Stimulated activated CD8-positive, alpha-beta memory T cell treated with anti-CD3 and anti-CD28 coated beads, Interleukin-4, amount 100 ng/mL, for 1 hour (primary cell): ENCODE measurements at places on chromosomes 2 and 18.

- DNase-seq: no peak
These were observed 27.4 kb downstream of the SMYD1 start for GRCh38 chr2:88095022-88095421.

DNA sequence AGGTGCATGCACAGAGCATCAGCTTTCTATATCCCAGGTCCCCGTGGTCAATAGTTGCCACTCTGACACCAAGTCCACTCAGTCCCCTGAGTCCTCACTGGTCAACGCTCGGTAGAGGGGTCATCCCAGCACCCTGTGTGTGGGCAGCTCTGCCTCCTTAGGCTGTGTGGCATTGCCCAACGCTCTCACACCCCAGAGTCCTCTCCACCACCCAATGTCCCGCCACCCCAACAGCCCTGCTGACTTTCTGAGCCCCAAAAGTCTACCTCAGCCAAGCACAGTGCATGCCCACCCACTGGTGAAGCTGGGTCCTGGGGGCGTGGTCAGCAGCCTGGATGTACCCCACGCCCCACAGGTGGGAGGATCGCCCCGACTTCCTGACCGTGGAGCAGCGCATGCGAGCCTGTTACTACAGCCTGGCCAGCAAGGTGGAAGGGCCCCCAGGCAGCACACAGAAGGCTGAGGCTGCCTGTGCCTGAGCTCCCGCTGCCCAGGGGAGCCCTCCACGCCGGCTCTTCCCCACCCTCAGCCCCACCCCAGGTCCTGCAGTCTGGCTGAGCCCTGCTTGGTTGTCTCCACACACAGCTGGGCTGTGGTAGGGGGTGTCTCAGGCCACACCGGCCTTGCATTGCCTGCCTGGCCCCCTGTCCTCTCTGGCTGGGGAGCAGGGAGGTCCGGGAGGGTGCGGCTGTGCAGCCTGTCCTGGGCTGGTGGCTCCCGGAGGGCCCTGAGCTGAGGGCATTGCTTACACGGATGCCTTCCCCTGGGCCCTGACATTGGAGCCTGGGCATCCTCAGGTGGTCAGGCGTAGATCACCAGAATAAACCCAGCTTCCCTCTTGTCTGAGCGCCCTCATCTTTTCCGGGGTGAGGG lies 25.9 kb downstream of the ZAP70 start:
- DNase-seq: no peak

GRCh38 chr2:104936527-104936926 lies 82.6 kb downstream of the POU3F3 start:
- DNase-seq: no peak

DNA sequence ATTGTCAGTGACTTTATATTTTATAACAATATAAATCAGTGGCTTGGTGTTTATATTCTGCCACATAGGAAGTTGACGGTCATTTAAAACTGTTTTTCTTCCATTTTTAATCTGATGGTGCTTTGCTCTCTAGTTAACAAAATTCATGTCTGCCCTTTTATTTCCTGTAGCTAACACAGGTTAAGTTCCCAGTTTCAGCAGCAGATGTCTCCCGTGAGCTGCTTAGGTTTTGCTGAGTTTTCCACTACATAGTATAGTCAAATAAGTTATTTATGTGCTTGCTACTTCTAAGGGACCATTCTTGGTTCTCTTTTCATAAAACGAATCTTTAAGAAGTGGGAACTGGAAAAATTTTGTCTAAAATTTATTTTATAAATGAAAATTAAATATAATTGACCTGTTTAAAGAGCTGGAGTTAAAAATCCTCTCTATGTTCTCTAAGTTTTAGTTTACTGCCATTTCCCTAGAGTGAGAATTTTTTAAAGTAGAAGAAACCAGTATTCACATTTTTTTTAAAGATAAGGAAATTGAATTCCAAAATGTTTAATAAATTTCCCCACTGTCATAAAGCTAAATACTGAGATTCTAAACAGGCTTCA lies 20.6 kb downstream of the HTR2B start:
- peak; percentile 35 for DNase-seq

DNA sequence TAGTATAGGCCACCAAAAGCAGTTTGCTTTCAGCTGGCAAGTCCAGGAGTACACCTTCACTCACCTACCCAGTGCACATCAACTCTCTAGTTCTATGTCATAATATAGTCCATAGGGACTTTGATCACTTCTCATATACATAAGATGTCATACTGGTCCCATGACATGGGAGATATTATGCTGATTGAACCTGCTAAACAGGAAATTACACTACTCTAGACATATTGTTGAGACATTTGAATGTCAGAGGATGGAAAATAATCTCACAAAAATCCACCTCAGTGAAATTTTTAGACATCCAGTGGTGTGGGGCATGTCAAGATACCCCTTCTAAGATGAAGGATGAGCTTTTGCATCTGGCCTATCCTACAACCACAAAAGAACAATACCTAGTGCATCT lies 322.5 kb downstream of the EN1 start:
- no peak for DNase-seq

GRCh38 chr18:23871410-23871809 lies 143.1 kb upstream of the TTC39C start:
- peak; percentile 54 for DNase-seq

DNA sequence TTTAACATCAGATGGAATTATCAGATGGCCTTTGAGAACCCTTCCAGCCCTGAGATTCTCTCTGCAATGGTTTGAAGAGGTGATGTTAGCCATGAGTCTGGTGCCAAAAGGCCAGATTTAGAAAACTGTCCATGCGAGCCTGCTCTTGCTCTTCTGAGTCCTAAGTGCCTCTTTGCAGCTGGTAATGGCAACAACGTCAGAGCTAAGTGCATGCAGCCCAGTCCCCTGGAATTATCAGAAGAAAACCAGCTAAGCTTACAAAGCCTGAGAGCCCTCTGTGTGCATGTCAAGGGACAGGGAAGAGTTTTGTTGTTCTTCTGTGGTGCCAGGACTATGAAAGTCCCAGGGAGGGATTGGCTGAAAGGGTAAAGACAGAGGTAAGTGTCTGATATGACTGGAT lies 89.8 kb downstream of the LOXHD1 start:
- no peak for DNase-seq

GRCh38 chr2:168469281-168469988 lies 13.4 kb downstream of the CERS6 start:
- DNase-seq: no peak

DNA sequence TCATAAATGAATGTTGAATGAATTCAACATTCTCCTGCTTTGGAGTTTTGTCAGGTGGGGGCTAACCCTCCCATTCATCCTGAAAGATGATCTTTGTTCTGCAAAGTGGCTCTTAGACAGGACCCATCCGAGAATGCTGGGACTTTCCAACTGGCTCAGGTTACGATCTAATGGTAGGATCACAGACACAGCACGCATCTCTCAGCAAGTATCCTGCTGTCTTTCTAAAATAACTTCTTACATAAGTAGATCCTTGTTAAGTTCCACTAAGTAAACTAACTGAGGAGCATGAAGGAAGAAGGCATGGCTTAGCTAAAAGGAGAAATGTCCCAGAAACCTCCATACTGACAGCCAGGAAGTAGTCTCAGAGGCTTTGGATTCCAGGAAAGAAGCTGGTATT lies 23.7 kb downstream of the CYP27A1 start:
- DNase-seq: no peak

- no peak for DNase-seq
These were observed 1357.9 kb upstream of the CELF4 start for GRCh38 chr18:38923540-38923939.

- no peak for DNase-seq
These were observed 99.8 kb downstream of the TACR1 start for GRCh38 chr2:75099521-75099922.

DNA sequence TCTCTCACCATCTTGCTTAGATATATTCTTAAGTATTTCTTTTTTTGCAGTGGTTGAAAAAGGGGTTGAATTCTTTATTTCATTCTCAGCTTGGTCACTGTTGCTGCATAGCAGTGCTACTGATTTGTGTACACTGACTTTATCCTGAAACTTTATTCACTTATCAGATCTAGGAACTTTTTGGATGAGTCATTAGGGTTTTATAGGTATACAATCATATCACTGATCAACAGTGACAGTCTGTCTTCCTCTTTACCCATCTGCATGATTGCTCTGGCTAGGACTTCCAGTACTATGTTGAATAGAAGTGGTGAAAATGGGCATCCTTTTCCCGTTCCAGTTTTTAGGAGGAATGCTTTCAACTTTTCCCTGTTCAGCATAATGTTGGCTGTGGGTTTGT lies 6.5 kb downstream of the STARD6 start:
- DNase-seq: no peak

DNA sequence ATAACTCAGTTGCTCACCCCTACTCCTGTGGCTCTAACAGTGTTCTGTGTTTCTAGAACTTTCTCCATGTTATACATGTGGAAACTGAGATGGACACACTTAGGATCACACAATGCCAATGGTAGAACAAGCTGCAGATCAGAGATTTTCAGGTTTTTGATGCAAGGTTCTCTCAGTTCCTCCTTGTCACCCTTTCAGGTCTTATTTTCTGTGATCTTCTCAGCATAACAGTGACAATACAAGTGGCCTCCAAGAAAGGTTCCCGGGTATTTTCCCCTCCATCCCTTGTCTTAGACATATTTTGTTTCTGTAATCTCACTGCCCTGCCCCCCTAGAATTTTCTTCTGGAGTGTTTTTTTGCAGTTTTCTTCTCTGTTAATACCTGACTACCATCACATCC lies 6.2 kb upstream of the MGAT5 start:
- no peak for DNase-seq

DNA sequence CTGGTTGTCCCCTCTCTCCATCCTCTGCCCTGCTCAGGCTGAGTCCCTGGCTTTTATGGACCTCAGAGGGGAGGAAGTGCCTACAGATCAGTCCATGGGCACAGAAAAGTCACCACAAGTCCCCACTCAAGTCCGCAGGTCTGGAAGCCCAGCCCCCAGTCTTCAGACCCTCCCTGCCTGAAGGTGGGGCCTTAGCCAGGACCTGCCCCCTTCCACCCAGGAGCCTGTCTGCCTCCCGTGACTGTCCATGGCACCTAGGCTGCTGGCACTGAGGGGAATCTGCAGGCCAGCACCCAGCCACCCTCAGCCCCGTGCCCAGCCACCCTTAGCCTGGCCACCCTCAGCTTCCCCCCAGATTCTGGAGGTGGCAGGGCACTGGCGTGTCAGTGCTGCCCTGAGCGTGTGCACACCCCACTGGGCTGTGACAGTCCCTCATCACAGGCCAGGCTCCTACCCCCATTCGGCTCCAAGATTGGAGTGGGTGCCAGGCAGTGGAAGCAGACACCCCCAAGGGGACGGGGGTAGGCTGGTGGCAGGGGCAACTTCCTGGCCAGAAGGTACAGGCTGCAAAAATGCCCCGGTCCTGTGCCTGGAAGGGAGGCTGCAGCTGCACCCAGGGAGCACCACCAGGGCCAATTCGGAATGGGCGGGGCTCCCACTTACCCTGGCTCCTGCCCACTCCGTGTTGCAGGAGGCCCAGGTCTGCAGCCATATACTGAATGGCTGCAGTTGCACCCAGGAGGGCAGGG lies 154.7 kb upstream of the RMP24 start:
- no peak for DNase-seq

DNA sequence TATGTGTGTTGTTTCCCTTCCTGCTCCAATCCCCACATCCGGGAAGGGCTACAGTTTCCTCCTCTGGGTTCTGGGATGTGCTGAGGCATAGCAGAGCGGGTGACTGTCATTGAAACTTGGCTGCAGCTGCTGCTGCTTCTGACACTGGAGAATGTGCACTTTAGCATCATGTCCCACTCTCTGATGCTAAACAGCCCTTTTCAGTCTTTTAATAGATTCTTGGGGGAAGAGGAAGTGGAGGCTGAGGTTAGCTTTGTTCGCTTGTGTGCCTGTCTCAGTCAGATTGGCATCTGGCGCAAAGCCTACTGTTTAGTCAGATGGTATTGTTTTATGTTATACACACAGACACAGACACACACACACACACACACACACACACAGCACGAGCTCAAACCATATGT lies 136.5 kb upstream of the RND3 start:
- no peak for DNase-seq

DNA sequence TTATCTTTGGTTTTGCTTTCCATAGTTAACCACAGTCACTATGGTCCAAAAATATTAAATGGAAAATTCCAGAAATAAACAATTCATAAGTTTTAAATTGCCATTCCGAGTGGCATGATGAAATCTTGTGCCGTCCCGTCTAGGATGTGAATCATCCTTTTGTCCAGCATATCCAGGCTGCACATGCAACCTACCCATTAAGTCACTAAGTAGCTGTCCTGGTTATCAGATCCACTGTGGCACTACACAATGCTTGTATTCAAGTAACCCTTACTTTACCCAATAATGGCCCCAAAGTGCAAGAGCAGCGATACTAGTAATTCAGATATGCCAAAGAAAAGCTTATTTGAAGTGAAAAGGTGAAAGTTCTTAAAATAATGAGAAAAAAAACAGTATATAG lies 10.7 kb downstream of the USP34 start:
- DNase-seq: no peak
